ENCODE measurements at places on chromosomes 6 and 20.

DNA sequence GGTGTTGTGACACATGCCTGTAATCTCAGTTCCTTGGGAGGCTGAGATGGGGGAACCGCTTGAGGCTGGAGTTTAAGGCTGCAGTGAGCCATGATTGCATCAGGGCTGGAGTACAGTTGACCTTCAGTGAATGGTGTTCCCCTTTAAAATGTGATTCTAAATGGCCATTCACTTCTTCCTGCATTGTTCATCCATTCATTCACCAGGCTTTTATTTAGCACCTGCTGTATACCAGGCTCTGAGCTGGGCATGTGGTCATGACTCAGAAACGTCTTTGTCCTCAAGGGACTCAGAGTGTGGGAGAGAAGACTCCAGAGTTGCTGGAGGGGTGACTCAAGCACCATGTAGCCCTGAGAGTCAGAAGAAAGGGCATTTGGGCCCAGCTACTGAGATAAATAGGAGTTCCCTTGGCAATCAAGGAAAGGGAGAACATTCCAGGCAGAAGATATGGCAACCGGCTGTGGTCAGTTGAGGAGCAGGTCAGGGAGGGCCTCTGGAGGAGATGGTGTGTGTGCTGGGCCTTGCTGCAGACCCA is 101.1 kb downstream of the DLGAP4 start:
- no peak for DNase-seq

DNA sequence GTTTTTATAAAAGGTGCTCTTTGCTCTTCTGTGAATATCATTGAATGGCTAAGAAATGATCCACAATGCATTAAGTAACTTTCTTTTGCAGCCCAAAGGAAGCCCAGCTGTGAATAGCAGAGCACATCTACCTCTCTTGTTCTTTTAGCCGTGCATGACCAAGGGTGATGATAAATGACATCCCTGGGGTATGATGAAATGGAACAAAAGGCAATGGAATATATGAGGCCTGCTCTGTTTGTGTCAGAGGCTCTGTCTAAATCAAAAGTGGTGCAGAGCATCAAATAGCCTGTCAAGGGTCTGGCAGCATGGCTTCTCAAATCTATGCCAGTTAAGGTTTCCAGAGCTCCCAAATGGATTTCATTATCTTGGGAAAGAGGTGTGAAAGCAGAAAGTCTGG is 362.6 kb upstream of the RNF217 start:
- no peak for DNase-seq

- no peak for DNase-seq
Observed at GRCh38 chr6:167934426-167934864, 63.0 kb upstream of the KIF25 start.

DNA sequence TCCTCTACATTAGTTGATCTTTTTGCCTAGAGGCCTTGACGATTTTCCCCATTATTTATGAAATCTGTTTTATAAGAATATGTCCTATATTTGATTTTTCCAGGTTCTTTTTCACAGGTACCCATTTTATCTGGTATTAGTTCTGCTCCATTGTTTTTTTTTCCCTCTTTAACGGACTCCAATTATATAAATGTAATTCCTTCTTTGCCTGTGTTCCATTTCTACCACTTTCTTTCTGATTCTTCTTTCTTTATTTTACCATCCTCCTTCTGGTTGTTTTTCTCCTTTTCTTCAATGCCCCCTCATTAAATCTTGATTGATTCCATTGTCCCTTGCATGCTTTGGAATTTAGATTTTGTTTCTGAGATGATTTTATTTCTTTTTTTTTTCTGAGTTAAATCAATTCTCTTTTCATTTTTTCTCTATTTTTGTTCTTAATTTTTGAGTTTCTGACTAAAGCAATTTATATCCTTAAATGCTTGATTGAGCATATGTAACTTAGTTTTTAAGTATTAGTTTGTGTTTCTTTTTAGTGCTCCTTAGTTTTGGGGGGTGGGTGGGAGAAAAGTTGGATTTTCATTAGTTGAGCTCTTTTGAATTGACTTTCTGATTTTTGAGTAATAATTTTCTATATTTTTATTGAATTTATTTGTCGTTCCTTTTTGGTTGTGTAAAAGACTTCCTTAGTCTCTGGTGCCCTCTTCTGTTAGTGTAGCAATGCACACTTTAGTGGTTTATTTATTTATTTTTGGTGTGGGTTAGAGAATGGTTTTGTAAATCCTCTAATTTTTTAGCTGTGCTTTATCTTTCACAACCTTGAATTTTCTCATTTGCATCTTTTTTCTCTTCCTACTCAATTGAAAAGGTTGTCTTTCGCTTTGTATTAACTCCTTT is 140.8 kb downstream of the FARS2 start:
- no peak for DNase-seq

DNA sequence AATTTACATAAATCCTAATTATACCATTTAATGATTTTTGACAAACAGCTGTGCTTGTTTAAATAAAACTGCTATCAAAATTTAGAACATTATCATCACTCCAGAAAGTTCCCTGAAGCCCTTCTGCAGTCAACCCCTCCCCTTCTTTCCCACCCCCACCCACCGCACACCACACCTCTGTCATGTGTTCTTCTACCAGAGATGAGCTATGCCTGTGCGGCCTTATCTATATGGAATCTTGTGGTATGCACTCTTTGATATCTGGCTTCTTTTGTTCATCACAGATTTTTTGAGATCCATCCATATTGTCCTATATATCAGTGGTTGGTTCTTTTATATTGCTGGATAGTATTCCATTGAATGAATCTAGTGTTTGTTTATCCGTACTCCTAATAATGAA is 7.2 kb downstream of the MYLIP start:
- DNase-seq = no peak

- no peak for DNase-seq
Observed at GRCh38 chr20:9147547-9148024, 78.7 kb downstream of the PLCB4 start.

DNA sequence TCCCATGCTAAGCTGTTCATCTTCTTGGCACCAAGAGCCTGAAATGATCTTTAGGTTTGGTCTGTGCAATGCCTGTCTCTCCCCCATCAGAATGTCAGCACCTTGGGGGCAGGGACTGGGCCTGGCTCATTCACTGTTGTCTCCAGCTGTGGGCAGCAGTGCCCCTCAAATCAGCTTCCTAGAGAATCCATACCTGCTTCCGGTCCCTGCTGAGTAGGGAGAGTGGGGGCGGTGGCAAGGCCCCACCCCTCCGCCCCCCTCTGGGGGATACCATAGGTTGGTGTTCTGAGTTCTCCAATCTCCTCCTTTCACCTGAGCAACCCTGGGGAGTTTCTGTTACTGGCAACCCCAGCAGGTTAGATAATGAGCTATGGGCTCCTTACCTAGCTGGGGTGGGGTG is 19.2 kb upstream of the SPDEF start:
- no peak for DNase-seq

DNA sequence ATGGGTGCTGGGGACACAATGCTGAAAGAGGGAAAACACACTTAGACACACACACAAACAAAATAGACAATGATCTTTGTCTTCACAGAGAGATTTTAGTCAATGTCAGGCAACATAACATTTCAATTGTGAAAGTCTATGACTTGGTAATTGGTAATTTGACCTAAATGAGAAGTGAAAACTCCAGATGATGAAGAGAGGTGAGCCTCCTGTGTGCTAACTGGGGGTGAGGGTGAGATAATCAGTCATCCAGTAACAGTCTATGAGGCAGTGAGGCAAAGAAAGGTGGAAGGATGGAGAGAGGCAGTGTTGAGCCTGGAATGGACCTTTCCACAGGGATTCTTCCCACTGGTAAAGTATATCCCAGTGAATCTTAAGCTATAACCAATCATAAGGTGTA is 744.2 kb downstream of the MAFB start:
- no peak for DNase-seq

GRCh38 chr6:139390447-139390846 is 16.0 kb upstream of the CITED2 start:
- no peak for DNase-seq

DNA sequence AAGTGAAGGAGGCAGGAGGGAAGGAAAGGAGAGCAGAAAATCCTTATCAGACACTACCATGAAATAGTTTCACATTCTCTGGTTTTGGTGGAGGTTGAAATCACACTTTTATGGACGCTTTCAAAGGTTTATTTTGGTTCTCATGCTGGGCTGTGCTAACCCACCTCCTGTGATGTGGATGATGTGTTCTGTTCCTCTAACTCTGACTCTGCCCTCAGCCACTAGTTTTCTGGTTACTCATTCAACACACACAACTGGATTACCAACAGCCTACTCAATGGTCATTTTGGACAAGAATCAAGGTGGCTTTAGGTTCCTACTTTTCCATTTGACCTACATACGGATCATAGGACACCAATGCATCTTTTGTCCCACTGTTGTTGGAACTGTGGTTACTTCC is 522.1 kb upstream of the BTBD3 start:
- DNase-seq = no peak

DNA sequence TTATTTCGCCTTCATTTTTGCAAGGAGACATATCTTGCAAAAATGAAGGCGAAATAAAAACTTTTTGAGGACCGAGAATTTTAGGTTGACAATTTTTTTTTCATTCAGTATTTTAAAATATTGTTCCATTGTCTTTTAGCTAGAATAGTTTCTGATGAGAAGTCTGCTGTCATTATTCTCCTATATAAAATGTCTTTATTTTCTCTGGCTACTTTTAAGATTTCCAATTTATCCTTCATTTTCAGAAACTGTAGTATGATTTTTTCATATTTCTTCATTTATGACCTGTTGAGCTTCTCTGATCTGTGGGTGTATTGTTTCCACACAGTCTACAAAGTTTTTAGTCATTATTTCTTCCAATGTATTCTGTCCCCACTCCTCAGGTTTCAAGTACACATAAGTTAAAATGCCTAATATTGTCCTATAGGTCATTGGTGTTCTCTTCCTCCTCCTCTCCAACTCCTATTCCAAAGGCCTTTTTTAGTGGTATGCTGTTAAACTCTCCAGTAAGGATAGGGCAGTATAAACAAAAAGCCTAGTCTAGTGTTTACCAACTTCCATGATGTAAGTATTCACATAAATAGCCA is 15.7 kb downstream of the AHI1 start:
- no peak for DNase-seq

GRCh38 chr6:157148391-157149323 is 174.7 kb downstream of the TMEM242 start:
- no peak for DNase-seq

DNA sequence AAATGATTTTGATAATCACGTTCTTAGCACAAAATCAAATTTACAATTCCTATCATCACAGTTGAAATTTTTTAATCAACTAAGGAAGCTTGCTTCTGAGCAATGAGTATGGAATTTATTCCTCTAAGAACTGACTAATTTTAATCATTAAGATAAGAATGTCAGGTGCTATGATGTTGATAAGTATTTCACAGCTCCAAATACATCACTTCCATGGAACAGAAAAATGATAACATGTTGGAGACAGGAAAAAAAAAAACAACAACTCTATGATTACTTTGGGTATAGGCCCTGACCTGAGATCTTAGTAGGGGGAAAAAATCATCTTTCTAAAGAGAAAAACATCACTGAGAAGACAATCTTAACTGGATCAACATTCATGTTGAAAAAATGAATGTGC is 89.4 kb upstream of the BMP2 start:
- no peak for DNase-seq

- DNase-seq = no peak
Observed at GRCh38 chr6:126603410-126603809, 263.5 kb downstream of the CENPW start.

DNA sequence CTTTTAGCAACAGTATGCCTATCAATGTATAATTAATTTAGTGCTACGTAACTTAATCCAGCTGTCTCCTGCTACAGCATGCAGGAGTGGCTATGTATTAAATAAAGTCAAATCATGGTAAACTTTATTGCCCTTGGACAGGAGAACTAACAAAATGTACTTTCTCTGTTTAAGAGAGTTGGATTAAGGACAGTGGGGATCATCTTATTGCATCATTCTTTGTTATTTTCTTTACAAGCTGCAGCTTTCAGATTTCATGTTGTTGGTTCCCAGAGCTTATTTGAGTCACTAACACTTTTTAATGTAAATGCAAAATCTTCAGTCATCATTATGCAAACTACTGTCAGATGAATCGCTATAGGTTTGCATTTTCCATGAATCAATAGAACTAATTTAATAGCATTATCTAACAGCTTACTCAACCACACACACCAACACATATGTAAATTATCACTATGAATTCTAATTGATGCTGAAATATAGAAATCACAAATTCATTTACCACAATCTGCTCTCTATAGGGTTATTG is 424.7 kb downstream of the MMUT start:
- no peak for DNase-seq

- DNase-seq = no peak
Observed at GRCh38 chr20:21395666-21396598, 1.4 kb downstream of the NKX2-4 start.

GRCh38 chr6:110938171-110938570 is 20.3 kb upstream of the GTF3C6 start:
- no peak for DNase-seq

DNA sequence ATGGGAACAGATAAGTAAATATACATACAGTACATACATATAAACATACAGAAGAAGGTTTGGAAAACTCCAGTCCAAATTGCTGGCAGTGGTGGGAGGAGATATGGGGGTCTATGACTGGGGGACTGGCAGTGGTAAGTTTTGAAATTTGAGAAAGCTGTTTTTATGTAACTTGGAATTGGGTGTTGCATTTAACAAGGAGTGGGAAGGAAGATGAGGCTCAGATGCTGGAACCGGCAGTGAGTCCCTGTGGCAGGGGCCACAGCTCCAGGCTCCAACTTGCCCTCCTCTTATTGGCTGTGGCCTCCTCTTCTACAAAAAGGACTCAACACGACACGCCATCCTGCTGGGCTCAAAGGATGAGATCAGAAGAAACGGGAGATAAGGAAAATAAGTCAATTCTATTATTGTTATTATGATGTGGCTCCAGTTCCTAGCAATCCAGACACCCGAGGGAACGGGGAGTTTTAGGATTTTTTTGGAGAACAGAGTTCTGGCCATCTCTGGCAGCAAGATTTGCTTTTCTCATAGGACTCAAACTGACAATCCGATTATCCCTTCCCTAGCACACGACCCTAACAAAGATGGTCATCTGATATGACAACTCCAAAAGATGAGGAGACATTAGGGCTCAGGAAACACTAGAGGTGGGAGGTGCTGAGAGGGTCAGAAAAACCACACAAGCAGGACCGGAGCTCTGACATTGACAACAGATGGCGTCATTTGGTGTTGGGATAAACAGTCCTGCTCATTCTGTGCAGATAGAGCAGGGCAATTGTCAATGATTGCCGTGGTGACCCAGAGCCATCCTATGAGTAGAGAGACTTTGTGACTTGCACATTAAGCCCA is 6.0 kb upstream of the TGM2 start:
- no peak for DNase-seq

GRCh38 chr6:4138186-4138585 is 2.8 kb upstream of the ECI2 start:
- no peak for DNase-seq

GRCh38 chr6:30345852-30346251 is 896 bp downstream of the RPP21 start:
- DNase-seq = no peak

Data from SK-N-MC (cell line).